ENCODE measurements at places on chromosomes 4 and X. TPM values are rescaled to one million over a fixed set of nuclear protein-coding genes. Genes with fewer than 3 reads are reported as not detected.

The ARSJ gene
- total RNA-seq: 22.8 TPM

The PPP1R2C gene
- not detected for total RNA-seq

The TMSB15C gene
- total RNA-seq: 0.51 TPM

The SPINK2 gene
- total RNA-seq: 3.4 TPM

The SLC2A9 gene
- total RNA-seq: 4.4 TPM

The TLR1 gene
- 0.18 TPM for total RNA-seq

The MAGED4 gene
- total RNA-seq: 16.5 TPM

The IQSEC2 gene
- 13.4 TPM for total RNA-seq

The STATH gene
- total RNA-seq: 1.8 TPM

The PTCHD1 gene
- total RNA-seq: 0.10 TPM

The CT45A5 gene
- total RNA-seq: not detected

The ADH1B gene
- 0.27 TPM for total RNA-seq

The VSIG4 gene
- not detected for total RNA-seq

The CT47B1 gene
- total RNA-seq: 0.24 TPM

The ARX gene
- total RNA-seq: 10.3 TPM

The TMEM129 gene
- total RNA-seq: 18.6 TPM

The SHROOM2 gene
- 34.0 TPM for total RNA-seq

The RPS6KA6 gene
- 6.7 TPM for total RNA-seq

The FDCSP gene
- not detected for total RNA-seq
